ENCODE measurements at places on chromosomes 6 and 20. TPM values are rescaled to one million over a fixed set of nuclear protein-coding genes. Genes with fewer than 3 reads are reported as not detected.

TSBP1 gene
- total RNA-seq: not detected

VSX1 gene
- not detected for total RNA-seq

GSTA3 gene
- total RNA-seq: not detected

SLC17A2 gene
- 11.2 TPM for total RNA-seq

FHL5 gene
- total RNA-seq: not detected

PGBD1 gene
- 6.9 TPM for total RNA-seq

SPAG4 gene
- total RNA-seq: 2.5 TPM

BTNL2 gene
- total RNA-seq: not detected

DNA sequence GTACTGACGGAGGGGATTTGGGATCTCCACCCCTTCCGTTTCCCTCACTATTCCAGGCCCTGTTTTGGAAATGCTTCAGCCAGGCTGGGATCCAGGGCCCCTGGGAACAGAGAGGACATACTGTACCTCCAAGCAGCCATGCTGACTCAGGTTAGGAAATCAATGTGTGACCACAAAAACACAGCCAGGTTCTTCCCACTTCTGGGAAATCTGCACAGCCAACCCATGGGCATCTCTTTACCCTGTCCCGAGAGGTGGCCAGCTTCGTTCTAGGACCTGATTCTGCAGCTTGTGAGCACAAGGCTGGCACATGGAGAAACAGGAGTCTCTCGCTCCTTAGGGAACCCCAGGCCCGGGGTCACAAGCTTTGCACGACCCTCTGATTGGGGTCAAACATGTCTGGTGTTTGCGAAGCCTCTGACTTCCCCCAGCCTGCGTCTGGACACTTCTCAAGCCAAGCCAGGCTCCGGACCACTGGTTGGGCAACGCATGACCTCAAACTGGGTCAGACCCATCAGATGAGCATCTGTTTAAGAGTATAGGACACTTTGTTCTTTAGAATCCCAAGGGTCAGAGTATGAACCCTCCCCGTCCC is 8.3 kb upstream of the TTPAL start:
- peak; percentile 48 for DNase-seq

DNA sequence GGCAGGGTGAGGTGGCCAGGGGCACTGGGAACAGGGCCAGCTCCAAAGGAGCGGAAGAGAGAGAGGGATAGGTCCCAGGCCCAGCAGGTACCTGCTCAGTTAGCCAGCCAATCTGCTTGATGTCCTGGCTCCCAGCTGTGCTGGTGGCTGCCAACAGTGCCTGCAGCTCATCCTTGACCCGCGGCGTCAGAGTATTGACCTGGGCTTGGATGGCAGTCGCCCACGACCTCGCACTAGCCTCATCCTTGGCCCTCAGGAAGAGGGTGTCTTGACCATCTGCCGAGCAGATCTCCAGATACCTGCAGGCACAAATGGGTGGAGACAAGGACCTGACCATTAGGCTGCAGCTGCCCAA is 11.1 kb upstream of the CDK5RAP1 start:
- DNase-seq: no peak

- no peak for DNase-seq
Observed at GRCh38 chr6:13778028-13778427, 36.3 kb downstream of the MCUR1 start.

- DNase-seq: peak; percentile 92
Observed at GRCh38 chr20:17875106-17875980, 93.3 kb downstream of the SNX5 start.

DNA sequence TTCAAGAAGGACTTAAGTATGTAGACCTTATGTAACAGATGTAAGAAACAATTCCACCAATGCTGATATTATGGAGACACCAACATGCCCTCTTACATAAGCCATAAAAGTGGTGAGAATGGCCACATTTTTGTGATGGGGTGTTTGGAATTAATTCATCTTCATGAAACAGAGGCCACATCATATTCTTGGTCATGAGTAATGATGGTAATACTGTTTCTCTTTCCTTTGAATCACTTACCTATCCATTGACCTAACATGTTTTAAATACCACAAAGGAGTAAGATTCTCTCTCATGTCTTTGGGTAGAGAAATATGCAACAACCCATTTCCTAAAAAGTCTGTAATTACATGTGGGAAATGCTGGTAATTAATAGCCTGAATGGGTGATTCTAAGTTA is 545.4 kb upstream of the FLRT3 start:
- DNase-seq: no peak

DNA sequence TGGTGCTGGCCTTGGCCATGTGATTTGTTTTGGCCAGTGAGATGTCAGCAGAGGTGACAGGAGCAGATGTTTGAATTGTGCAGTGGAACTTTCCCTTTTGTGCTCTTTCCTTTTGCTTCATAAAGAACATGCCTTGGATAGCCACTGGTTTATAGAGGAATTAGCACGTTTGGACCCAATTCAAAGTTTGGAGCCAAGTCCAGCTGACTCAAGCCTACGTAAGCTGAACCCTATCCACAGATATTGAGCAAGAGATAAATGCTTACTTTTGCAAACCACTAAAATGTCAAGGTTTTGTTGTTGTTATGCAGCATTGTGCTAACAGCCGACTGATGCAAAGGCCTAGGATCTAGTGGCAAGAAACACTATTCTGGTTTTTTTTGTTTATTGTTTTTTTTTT is 230.9 kb upstream of the CITED2 start:
- DNase-seq: no peak

- DNase-seq: no peak
Observed at GRCh38 chr20:62165762-62166399, 16.9 kb upstream of the MTG2 start.

- DNase-seq: no peak
Observed at GRCh38 chr20:49894073-49894470, 21.3 kb downstream of the SPATA2 start.

DNA sequence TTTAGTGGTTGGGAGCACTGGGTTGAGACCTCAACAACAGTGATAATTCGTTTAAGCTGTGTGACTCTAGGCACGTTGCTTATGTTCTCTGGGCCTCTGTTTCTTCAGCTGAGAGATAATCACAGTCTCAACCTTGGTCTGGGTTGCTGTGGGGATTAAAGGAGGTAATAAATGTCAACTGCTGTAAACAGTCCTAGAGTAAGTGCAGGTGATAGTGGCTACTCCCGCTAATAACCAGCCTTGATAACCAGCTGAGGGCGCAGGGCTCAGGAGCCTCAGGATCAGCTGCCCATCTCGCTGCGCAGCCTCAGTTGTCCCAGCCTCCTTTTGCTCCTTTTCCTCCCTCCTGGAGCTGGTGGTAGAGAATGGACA is 58.0 kb downstream of the JARID2 start:
- DNase-seq: no peak

DNA sequence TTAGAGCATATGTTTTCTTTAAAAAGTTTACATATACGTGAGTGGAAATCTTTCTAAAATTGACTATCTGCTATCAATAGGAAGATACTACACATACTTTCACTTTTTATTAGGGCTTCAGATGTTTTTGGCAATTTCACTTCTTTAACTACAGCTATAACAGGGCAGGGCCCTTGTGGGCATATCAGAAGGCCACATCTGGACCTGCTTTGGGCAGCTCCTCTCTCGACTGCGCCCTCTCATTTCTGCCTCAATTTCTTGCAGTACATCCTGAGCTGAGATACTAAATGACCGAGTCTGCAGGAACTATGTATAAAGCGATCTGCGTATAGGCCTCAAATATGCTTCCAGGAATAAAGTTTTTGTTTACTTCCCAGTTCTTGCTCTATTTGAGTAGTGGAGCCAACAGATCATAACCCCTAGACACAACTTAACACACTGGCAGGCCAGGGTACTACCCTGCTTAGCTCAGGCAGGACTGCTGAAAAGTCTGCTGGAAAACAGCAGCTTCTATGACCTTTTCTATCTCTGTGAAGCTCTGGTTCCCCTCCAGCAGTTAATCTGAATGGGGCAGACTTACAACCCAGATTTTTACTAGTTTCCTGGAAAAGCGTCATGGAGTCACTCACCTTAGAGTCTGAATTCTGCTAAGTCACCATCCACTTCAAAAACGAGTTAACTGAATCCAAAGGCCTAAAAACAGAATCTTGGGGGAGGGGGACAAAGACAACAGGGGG is 12.7 kb downstream of the GCLC start:
- no peak for DNase-seq

DNA sequence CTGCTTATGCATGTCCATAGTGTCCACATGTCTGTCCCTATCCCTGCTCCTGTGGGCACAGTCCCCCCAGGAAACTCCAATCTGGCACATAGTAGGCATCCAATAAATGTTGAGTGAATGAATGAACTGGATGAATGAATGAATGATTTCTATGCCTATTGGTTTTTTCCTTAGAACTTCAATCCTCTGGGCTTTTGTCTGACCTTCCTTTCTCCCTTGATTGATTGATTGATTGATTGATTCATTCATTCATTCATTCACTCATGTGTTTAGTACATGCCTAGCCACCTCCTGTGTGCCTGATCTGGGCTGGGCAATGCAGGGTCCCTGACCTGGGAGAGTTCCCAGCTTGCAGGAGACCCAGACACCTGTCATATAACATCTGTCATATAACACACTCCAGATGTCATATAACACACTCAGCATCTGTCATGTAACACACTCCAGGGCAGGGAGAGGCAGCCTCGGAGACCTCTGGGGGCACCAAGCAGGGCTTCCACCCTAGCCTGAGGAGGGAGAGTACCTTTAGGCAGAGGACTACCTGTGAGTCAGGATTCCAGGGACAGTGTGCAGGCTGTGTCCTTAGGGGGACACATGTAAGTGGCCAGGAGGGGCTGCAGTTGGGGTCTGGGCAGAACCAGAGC is 17.9 kb downstream of the VSTM2L start:
- DNase-seq: no peak

GRCh38 chr6:108592371-108593337 is 31.9 kb downstream of the FOXO3 start:
- DNase-seq: no peak

GRCh38 chr6:104952911-104953399 is 4.0 kb upstream of the LIN28B start:
- no peak for DNase-seq

- DNase-seq: no peak
Observed at GRCh38 chr20:37928996-37929682, 26.2 kb downstream of the VSTM2L start.

- DNase-seq: no peak
Observed at GRCh38 chr6:77447254-77447653, 16.0 kb downstream of the HTR1B start.

DNA sequence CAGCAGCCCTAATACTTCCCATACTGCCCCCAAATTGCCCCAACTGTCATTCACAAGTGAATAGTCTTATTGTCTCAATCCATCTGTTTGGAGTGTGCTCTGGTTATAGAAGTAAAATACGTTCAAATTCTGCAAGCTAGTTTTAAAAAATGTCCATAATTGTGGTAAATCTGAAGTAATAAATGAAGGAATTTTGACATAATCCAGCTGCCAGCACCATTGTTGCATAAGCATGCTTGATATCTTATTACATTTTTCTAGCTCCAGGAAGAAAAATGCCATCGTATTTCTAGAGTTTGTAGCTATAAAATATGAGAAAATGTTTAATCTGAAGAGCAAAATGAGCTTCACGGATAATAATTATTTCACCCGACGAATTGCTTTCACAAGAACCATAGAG is 664.7 kb downstream of the RFPL4B start:
- no peak for DNase-seq

DNA sequence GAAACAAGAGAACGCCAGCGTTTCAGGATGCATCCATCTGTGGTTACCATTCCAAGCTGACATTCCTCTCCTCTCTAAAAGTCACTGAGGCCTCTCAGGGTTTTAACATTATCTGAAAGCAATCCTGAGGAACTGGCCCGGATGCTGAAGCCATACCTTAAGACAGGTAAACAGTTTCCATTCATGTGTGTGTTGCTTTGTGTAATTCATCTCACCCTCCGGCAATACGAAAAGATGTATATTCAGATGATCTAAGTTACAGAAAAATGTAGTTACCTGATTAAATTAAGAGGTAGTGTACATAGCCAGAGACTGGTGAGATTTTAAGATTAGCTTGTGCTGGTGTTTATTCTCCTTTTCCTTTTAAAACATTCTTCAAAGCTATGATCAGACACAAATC is 68.4 kb upstream of the BACH2 start:
- DNase-seq: no peak

GRCh38 chr6:3085074-3085473 is 16.8 kb downstream of the RIPK1 start:
- no peak for DNase-seq

DNA sequence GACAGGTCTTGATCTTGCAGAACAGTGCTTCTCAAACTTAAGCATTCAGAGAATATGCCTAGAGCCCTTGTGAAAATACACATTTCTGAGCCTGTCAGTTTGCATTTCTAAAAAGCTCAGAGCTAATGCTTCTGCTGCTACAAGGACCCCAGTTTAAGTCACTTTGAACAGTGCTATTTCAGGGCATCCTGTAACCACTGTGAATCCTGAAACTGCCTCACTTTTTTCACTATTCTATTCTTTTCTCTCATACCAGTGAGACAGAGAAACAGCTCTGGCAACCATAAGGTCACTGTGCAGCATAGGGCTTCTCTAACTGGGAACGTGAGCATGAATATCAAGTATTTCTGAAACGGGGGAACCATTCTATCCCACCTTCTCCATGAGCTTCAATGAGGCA is 51.2 kb downstream of the LGSN start:
- DNase-seq: no peak

DNA sequence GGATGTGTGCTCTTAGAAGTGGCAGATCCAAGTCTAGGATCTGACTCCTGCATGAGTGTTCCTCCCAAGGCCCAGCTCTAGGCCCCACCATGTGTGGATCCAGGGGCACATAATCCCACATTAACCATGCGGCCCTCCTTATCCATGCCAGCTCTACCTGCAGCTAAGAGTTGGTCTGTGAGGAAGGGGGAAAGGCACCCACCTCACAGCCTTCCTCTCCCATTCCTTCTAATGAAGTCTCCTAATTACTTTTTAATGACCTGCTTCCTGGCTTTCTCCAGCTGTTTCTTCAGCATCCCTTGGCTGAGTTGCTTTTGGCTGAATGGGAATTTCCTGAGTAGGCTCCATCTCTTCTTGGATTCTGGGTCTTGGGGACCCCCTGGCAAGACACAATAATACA is 52.2 kb downstream of the NPEPL1 start:
- DNase-seq: no peak

- no peak for DNase-seq
Observed at GRCh38 chr6:9646342-9647070, 768.4 kb downstream of the TFAP2A start.

GRCh38 chr6:83096791-83097190 is 29.3 kb downstream of the DOP1A start:
- DNase-seq: no peak

DNA sequence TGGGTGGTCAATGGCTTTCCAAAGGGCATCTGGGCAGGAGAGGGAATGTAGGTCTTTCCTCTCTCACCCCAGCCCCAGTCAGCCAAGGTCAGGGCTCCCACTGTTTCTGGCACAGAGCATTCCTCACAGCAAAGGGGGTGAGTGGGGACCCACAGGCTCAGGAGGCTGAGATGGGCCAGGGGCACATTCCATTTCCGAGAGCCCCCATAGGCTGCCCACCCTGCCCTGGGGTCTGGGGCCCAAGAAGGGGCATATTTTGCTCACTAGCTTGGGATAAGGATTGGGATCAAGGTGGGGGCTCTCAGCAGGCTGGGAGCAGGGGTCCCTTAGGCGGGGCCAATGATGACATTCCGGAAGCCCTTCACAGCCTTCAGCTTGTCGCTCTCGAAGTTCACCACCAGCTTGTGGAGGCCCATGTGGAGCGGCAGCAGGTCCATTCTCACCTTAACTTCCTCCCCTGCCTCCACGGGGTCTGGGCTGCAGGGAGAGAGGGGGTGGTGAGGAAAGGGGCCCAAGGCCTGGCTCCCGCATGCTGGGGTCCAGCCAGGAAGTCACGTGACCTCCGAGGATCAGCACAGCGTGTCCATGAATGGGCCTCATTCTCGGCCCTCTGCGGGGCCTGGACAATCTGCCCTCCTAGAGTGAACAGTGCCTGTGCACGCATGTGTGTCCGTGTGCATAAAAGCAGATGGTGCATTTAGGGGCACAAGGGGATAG is 35.0 kb downstream of the TGM2 start:
- no peak for DNase-seq

Data from HepG2 (cell line).